ENCODE measurements at places on chromosomes 12 and 14.

DNA sequence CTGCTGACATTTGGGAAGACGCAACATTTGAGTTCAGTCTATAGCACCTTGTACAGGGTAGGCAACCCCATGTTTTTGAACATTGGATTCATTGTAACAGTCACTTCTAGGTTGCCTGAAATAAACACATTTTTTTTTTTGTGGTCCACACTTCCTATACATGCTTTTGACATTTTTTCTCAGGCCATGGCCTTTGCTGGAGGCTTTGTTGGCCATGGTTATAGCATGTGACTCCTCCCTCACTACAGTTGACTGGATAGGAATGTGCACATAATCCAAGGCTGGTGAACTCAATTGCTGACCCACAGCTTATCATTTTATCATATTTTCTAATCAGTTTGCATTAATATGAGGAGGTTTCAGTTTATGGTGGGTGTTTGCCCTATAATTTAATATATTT is 60.6 kb downstream of the TMEM117 start:
- no peak for DNase-seq

GRCh38 chr14:33950320-33951182 is at the start of gene EGLN3:
Gene EGLN3, minus strand, starts transcription at chr14:33951074. Its CDS starts 322 bp downstream, at chr14:33950752.
- no peak for DNase-seq

GRCh38 chr12:47730341-47730744 is 5.1 kb upstream of the ENDOU start:
- no peak for DNase-seq

GRCh38 chr14:75479770-75480600 is 42.3 kb upstream of the BATF start:
- no peak for DNase-seq

GRCh38 chr12:50215033-50215432 is 47.9 kb upstream of the CERS5 start:
- DNase-seq: no peak

- DNase-seq: no peak
Observed at GRCh38 chr12:107484230-107484629, 201.4 kb upstream of the PWP1 start.

DNA sequence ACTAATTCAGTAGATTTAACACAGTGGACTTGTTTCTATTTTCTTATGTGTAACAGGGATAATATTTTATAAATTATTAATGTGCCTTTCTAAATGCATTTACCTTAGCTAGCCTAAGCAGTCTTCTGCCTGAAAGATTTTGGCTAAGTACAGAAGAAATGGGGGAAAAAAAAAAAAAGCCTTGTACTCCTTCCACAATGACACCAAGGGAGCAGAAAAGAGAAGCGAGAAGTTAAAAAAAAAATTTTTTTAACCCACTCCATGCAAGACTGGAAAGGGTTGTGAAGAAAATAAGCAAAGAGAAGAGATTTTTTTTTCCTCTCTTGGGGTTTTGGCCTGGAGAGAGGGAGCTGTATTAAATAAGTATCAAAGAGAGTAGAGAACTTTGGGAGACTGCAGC is 28.7 kb downstream of the NELL2 start:
- no peak for DNase-seq

DNA sequence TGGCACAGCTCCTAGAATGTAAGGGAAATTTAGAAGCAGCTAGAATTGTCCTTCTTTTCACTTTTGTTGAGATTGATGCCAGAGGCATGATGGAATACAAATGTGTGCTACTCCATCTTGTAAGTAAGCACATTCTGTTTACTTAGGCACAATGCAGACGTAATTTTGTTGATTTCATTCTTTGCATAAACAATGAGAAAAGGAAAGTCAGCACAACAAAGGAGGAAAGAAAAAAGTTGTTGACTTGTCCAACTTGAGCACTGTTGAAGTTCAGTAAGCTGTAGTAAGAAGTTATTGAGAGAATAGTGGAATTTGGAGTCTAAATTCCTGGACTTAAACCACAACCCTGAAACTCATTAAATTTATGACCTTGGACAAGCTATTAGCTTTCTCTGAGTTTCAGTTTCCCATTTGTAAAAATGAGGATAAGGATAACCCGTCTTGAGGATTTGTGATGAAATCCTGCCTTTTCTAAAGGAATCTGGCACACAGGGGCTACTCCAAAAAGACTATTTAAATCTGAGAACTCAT is 19.4 kb upstream of the CNTN1 start:
- no peak for DNase-seq

GRCh38 chr12:47323802-47324201 is 244.0 kb upstream of the AMIGO2 start:
- DNase-seq: no peak

GRCh38 chr12:127383281-127383680 is 883.7 kb upstream of the TMEM132C start:
- DNase-seq: no peak

DNA sequence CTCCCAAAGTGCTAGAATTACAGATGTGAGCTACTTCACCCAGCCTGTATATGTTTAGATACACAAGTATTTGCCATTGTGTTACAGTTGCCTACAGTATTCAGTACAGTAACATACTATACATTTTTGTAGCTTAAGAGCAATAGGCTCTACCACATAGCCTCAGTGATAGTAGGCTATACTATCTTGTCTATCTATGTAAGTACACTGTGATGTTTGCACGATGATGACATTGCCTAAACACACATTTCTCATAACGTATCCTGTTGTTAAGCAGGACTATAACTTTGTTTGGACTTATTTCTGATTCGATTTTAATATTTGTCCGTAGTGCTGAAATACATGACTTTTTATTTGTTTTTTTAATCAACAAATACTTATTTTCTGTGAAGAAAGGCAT is 129.2 kb downstream of the PCNX1 start:
- no peak for DNase-seq

DNA sequence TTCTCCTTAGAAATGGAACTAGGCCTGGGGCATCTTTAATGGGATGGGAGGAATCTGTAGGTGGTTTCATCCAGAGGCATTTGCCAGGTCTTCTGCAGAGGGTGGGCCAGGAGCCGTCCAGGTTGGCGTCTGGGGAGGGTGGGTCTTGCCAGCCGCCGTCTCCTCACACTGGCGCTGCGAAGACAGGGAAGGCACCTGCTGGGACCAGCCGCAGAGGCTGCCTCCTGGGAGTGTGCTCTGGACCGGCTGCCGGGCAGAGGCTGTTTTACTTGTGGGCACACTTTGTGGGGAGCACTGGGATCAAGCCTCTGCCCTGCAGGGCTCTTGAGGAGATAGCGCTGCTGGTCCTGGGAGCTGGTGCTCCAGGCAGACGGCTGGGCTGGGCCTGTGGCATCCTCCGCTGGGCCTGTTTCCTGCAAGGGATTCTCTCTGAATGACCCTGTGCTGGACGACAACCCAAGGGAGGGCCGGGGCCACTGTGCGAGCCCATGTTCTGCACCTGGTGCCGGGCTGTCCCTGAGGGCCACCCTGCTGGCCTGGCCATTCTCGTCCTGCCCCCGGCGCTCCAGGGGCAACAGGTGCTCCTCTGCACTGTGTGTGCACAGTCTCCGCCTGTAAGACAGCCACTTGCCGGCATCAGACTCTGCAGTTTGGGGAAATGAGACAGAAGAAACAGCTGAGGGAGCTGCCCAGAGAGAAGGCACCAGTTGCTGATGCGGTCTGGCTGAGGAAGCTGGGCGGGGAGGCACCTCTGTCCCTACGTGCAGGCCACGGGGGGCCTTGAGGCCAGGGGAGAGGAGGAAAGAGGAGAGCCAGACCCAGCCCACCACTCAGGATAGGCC is 10.0 kb upstream of the TEX22 start:
- DNase-seq: no peak

DNA sequence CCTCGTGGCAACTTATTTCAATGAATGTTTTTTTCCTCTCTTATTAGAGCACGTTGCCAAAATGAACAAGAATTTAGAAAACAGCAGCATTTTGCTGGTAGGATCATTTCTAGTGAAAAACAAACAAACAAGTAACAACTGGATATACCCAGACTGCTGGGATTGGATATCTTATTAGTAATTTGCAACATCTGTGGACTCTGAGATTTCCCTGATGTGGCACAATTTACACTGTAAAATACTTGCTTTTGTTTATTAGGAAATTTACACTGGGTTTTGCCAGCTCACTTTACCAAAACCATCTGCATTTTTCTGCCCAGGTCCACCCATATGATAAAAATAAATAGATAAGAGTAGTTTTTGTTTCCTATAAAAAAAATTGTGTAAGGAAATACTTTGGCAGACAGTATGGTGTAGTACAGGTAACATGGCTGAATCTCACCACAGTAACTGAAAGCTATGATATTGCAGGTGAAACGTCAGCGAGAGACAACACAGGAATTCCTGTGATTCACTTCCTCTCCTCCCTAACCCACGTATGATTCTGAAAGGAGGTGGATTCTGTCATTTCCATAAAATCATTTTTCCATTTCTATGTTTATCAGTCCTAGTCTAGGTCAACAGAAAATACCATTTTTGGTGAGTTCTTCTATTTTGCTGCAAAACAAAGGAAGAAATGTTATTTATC is 176.2 kb upstream of the NOVA1 start:
- DNase-seq: no peak

GRCh38 chr12:89856431-89856830 is 147.8 kb upstream of the ATP2B1 start:
- no peak for DNase-seq

DNA sequence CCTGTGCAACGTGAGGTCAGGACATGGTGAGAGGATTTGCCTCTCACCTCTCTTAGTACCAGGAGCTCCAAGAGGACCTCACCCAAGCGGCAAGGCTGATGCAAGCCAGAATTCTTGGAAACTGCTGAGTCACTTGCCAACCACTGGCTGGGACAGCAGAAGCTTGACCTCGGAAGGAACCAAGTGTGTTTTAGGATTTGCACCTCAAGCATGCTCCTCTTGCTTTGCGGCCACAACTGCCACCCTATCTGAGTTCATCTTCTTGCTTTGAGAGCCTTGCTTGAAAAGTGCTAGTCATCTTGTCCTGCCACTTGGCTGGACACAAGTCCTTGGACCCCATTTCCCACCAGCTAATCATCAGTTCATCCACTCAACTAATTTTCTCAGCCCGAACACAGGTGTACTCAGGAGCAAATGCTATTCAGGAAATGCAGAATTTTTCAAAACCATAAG is 195.8 kb downstream of the SLC25A21 start:
- DNase-seq: no peak

DNA sequence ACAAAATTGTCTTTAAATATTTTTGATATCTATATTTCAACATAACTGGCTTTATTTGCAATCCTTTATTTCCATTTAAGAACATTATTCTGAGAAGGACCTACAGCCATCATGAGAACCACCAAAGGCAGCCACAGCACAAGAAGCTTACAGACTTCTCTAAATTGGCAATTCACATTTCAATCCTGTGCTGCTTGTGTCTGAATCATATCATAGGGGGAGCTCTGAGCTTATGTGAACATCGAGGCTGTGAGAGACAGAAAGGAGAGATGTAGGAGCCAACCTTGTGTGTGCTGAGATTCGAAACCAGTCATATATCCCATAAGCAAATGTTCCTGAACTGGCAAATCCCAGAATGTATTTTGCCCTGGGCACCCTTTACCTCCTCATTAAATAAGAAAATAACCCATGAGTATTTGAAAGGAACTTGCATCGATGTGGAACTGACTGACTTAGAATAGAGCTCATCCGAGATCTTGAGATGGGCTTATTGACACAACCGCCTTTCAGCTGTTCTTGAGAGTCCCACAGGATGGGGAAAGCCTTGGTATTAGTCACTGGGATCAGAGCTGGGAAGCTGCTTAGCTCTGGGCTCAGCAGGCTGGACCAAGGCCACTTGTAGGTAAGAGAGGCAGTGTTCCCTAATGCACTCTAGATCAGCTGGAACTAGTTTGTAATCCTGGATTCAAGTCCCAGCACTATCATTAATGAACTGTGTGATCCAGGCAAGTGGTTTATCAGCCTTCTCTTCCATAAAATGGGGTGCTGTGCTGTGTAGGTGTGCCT is 329.8 kb downstream of the CACNA1C start:
- DNase-seq: no peak

GRCh38 chr12:96980991-96981414 is 73.9 kb downstream of the NEDD1 start:
- no peak for DNase-seq

- DNase-seq: no peak
Observed at GRCh38 chr14:54206516-54206915, 190.3 kb upstream of the CDKN3 start.

- no peak for DNase-seq
Observed at GRCh38 chr12:119870457-119870856, 6.7 kb downstream of the CIT start.

DNA sequence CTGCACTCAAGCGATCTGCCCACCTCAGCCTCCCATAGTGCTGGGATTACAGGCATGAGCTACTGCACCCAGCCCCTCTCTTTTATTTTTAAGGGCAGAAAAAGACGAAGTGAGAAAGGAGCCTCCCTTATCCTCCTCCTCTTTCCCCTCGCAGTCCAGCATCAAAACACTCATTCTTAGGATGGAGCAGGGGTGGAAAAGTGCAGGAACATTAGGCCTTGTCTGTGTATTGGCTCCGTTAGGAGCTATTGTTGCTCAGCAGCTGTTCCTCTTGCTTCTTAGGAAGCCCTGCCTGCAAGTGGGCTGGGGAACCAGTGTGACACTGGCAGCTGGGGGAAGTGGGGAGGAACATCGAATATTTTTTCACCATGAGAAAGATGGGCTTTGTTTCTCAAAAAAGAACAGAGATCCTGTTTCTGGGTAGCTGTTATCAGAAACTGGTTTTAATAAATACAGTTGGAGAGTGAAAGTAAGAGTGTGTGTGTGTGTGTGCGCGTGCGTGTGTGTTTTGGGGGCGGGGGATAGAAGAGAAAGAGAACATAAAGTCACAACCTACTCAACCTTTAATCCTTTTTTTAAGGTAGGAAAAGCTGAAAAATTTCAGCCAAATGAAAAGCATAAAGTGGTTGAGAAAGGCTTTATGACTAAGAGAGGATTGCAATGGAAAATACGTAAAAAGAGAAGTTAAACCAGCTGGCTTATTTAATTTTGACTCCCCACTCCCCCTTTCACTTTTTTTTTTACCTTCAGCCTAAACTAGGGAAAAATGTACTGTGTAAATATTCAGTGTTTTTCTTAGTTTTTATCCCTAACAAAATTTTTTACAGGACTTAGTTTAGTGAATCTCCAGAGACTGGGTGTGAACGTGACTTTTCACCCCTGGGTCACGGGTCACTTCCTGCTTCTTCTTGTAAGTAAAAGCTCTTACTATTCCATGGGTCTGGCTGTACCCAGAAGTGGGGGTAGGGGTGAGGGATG is 197.2 kb upstream of the PLEKHG7 start:
- DNase-seq: no peak

DNA sequence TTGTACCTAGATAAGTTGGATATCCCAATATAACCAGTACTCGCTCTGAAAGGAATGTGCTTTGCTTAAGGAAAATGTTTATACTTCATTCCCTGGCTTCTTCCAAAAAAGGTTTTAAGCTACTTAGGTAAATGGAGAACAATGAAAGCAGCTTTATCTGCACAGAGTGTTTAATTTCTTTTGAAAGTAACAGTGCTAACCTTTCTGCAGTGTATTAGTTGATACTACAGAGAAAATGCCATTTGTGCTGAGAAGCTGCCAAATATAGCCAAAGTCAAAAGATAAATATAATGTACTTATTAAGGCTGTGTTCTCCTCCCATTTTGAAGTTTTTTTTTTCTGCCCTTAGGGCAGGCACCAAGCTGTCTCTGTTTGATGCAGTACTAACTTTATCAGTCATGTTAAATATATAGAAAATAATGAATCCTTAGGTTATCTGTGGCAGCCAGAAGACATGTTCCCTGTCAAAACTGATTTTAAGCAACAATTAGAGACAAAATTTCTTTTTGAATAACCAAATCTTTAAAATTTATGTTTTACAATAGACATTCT is 145.4 kb upstream of the KITLG start:
- no peak for DNase-seq

GRCh38 chr12:52506858-52507715 is 13.1 kb downstream of the KRT5 start:
- no peak for DNase-seq

Data from NCI-H1048 (cell line).